T-helper 9 cell (primary cell): ENCODE measurements at places on chromosomes 7 and 10.
A peak's percentile ranks its signal among the peaks of the same experiment; 100 is the strongest.

DNA sequence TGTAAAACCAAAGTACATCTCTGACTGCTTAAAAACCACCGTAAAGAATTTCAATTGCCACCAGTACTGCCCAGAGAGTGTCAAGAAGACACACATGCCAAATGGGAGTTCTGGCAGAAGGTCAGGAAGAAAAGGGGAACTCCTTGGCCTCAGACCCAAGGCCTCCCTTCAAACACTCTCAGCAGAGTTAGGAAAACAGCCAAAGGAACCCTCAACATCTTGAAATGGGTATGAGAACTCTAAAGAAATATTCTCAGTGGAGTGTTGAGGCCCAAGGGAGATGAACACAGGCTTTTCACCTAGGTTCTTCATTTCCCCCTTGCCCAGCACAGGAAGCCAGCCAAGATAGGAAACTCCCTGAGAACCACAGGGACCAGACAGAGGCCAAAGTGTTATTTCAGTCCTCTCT lies 96.1 kb upstream of the ASAH2 start:
- DNase-seq: no peak

GRCh38 chr10:101903827-101904550 lies 60.4 kb upstream of the KCNIP2 start:
- no peak for DNase-seq

GRCh38 chr7:150481922-150482321 lies 31.5 kb downstream of the GIMAP8 start:
- DNase-seq: no peak

DNA sequence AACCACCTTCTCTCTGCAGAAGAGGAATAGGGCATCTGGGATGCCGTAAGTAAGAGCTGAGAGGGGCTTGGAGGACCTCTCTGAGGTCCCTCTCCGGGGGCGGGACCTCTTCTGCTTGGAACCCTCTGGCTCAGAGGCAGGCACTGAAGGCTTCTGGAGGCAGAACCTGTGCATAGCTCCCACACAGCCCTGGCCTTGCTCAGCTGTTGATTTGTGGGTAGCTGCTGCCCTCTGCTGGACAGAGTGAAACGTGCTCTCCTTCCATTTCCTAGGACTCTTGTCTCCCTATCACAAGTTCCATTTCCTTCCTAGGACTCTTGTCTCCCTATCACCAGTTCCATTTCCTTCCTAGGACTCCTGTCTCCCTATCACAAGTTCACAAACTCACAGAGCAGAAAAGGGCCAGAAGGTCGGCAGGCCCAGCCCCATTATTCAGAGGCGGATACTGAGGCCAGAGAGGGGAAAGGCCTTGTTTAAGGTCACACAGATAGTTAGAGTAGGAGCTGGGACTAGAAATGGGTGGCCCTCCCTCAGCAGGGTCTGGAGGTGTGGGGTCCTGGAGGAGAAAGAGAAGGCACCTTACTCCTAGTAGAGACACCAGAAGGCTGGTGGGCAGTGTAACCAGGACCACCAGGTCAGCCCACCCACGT lies 30.3 kb upstream of the GARS1 start:
- DNase-seq: peak; percentile 67

GRCh38 chr7:111205251-111205650 lies 114.3 kb downstream of the LRRN3 start:
- no peak for DNase-seq

- no peak for DNase-seq
Measured at GRCh38 chr10:131363416-131363815, 51.9 kb upstream of the TCERG1L start.

GRCh38 chr7:124792002-124792401 lies 26.4 kb upstream of the GPR37 start:
- DNase-seq: no peak

DNA sequence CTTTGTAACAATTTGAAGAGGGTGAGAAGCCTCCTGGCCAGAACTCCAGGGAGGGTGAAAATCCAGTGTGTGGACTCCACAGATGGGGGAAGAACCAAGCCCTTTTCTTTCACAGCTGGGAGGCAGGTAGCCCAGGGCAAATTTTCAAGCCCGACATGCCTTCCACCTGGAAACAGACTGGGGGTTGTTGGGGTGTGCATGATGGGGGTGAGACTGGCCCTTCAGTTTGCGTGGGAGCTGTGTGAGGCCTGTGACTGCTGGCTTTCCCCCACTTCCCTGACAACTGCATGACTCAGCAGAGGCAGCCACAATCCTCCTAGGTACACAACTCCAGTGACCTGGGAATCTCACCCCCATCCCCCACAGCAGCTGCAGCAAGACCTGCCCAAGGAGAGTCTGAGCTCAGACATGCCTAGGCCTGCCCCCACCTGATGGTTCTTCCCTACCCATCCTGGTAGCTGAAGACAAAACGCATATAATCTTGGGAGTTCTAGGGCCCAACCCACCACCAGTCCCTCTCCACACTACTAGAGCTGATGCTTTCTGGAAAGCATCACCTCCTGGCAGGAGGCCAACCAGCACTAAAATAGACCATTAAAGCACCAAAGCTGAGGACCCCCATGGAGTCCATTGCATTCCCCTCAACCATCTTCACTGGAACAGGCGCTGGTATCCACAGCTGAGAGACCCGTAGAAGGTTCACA lies 445.4 kb downstream of the TFEC start:
- DNase-seq: no peak

DNA sequence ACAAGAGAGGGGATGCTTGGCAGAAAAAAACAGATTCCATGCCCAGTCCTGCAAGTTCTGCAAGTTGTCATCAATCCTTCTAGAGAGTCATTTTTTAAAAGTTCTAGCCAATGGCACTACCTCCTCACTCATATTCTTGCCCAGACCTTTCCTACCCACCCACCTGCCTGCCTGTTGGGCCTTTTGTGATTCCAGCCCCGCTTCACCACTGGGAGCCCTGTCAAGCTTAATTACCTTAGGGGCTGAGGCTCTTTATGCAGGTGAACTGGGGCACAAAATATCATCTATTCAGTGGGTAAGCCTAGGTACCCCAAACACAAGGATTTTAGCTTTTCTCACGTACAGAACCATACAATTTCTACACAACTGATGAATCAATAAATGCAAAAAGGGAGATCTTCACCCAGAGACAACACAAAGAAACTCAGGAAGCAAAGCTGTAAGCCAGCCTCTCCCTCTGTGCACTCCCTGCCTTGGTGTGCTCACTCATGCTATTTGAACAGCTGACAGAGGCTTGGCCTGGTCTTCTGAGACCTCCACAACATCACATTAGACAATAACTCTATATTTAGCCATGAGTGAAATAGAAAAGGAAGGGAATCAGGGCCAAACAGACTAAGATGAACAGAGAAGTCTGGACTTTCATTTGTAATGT lies 222.6 kb downstream of the HTR7 start:
- DNase-seq: no peak

DNA sequence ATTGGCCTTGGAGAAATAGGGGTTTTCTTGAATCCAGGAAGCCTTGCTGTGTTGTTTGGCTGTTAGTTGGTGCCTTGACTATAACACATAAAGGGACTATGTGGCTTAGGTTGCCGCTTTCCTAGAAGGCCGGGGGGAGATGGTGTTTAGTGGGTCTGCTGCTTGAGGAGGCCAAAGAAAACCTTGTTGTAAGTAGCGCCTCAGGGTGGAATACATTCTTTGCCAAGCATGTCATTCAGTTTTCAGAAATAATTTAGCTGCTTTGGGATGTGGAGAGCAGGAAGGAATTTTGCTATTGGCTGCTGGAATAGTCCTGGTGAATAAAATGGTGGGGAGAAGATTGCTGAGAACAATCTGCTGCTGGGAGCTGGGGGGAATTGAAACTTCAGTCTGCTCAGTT lies 132.9 kb upstream of the WNT16 start:
- no peak for DNase-seq

- no peak for DNase-seq
Measured at GRCh38 chr10:80896959-80897358, 359.3 kb downstream of the SH2D4B start.

GRCh38 chr10:13528875-13529713 lies at the start of gene BEND7:
BEND7 (minus strand) TSS chr10:13529014; CDS start chr10:13528533, 481 bp downstream.
- DNase-seq: no peak

- DNase-seq: no peak
Measured at GRCh38 chr7:110718503-110719205, 372.3 kb upstream of the LRRN3 start.

DNA sequence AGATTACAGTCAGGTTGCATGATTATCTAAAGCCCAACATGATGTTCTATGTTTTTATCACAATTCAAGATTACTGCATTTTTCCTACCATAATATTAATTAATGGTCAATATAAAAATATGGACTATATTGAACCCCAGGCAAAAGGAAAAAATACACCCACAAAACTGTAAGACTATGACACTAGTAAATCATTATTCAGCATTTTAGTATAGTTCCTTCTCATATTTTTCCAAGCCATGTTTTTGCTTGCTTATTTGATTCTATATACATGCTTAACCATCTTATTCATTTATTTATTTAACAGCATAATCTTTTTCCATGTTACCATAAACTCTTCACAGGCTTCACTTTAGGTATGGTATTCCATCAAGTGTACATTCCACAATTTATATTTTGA lies 101.6 kb downstream of the IMMP2L start:
- no peak for DNase-seq

- no peak for DNase-seq
Measured at GRCh38 chr7:139953229-139953628, 109.5 kb downstream of the PARP12 start.

GRCh38 chr10:75011221-75011620 lies 100.2 kb upstream of the SAMD8 start:
- no peak for DNase-seq

GRCh38 chr7:2192831-2193534 lies 39.8 kb downstream of the MAD1L1 start:
- no peak for DNase-seq

GRCh38 chr7:139829025-139829774 lies at the start of gene TBXAS1:
TBXAS1 (plus strand) TSS chr7:139829264; CDS start chr7:139829391, 127 bp downstream.
- DNase-seq: peak; percentile 5

DNA sequence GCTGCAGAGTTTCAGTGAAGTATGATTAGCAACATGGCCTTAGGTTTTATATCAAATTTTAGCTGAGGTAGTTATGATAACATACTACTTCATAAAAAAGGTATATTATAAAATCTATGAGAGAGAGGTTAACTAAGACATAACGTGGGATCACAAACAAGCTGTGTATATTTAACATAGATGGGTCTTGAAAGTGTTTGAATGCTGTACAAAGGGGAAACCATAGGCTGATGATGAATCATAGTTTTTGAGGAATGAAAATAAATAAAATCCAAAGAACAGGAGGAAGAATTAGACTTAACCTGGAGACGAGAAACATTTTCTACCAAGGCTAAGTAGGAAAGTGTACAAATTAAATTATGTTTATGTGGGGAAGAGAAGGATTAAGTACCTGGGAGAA lies 119.0 kb downstream of the GNAI1 start:
- DNase-seq: no peak

GRCh38 chr7:25381818-25382589 lies 153.7 kb upstream of the NPVF start:
- no peak for DNase-seq

DNA sequence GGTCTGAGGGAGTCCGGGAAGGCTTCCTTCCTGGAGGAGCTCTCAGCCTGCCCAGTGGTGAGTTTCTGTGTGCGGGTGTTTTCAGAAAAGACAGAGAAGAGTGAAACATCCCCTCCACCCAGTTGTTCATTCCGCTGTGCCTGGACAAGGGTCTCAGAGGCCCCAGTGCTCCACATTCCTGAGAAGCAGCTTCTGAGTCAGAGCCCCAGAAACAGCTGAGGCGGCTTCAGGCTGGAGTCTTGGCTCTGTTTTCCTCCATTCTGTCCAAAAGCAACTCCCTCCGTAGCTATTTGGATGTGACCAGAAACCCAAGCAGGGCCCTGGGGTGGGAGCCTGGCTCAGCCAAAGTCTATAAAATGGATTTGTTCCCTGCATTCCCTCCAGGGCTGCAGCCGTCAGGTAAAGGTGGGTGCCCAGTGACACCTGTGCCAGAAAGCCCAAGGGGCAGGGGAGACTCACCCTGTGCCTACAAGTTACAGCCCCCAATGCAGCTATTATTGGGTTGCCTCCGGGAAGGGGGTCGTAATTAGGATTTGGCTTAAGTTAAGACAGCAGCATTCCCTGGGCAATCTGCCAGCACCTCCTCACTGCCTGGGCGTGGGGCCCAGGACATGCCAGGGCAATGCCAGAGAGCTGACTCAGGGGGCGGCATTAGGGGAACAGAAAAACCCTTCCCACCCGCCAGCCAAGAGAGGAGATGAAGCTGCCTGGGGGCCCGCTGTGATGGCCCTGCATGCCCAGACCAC lies 13.1 kb upstream of the CAMK2G start:
- DNase-seq: no peak

DNA sequence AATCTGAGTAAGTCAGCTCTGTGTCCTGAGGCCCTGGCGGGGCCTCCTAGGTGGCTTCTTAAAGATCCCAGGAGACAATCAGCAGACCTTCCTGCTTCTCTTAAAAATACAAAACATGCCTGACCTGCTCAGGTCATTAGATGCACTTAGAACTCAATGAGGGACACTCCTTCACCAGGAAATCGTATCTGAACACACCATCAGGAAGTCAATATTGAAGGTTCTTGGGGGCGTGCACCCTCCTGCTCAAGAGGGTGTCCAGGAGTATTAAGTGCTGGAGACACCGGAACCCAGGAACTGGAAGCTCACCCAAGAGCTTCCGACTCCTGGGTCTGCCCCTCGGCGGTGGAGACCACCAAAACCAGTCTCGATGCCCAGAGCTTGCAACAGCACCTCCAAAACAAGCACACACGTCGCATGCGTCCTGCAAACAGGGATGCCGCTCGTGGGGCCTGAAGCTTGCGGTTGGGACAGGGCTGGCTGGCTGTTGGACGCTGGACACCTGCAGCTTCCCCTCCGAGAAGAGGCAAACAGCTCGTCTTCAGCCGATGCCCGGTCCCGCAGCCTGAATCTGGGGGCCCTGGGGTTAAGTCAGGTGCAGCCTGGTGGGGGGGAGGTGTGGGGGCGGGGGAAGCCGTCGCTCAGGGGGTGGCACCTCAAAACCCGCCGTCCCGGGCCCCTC lies 803 bp downstream of the RAPGEF5 start:
- DNase-seq: no peak

DNA sequence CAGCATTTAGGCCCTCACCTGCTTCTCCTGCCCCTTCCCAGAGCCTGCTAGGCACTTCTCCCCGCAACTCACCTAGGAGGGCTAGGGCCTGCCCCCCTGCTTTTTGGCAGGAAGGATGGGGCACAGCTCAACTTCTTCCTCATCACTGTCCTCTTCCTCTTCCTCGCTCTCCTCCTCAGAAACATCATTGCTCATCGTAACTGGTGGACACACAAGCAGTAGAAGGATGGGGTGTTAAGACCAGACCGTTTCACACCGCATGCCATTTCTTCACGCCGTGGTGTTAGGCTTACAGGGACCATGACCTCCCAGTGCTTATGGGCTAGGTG lies 1.6 kb downstream of the NPM3 start:
- DNase-seq: no peak

- DNase-seq: no peak
Measured at GRCh38 chr7:25656581-25657026, 428.3 kb upstream of the NPVF start.

DNA sequence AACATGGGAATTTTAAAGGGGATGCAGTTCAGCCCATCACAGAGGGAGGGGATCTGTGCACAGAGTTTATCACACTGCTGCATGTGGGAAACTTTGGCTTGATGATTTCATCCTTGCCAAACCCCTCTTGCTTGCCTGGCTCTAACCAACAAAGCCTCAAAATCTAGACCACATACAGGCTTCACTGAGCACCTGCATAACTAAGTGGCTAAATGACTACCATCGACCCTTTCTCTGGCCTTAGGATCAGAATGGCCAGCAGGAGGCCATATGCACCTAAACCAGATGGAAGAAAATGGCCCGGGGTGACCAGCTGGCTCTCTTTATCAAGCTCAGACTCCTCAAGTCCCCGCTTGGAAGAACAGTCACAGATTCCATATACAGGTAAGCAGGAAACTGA lies 15.6 kb upstream of the ZNF25 start:
- DNase-seq: no peak
